ENCODE measurements at places on chromosomes 1 and 21.

- DNase-seq: no peak
Observed at GRCh38 chr1:11682287-11682771, 1.4 kb upstream of the MAD2L2 start.

- DNase-seq: no peak
Observed at GRCh38 chr1:218493986-218494385, 148.8 kb downstream of the TGFB2 start.

DNA sequence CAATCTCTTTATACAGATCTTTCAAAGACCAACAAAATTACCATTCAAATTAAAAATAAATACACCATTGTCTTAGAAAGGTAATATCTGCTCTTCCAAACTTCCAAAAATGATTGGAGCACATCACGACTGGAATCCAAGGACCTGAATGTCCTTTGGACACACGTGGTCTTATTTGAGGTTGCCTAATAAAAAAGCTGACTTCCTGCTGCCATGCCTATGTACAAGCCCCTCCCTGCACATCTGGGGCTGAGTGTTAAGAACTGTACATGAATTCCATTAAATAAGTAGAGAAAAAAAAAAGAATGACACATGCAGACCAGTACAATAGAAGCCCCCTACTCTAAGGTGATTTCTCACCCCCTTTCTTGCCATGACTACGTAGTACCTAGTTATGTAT, 73.6 kb downstream of the SUSD4 start:
- DNase-seq: no peak

- DNase-seq: no peak
Observed at GRCh38 chr1:30760596-30761324, 3.2 kb upstream of the LAPTM5 start.

DNA sequence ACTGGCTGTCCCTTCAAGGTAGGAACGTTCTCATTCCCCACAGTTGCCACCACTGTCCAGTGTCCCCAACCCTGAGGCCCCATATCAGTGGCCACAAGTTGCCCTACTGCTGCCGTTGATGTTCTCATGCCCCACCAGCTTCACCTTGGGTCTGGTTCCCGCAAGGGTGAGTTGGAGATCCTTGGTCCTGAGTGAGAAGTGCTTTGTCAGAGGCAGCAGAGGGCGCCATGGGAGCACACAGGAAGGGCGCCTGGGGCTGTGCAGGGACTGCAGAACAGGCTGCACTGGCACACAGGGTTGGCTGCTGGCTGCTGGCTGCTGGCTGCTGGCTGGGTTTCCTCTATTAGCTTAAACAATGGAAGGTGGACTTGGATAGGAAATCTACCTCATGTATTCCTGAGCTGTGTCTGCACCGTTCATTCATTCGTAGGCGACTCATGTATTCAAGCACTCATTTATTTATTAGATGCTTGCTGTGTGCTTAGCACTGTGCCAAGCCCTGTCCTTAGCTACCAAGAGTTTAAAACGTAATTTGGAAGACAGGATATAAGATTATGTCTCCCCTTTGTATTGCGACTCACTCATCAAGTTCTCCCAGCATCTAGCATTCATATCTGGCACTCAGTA, 2.1 kb upstream of the S100A9 start:
- DNase-seq: no peak

- DNase-seq: no peak
Observed at GRCh38 chr1:64236541-64236954, 33.1 kb downstream of the UBE2U start.

- no peak for DNase-seq
Observed at GRCh38 chr1:156751451-156751756, at the start of gene HDGF. Gene HDGF, minus strand, starts transcription at chr1:156751675. Its CDS starts 246 bp downstream, at chr1:156751429.

DNA sequence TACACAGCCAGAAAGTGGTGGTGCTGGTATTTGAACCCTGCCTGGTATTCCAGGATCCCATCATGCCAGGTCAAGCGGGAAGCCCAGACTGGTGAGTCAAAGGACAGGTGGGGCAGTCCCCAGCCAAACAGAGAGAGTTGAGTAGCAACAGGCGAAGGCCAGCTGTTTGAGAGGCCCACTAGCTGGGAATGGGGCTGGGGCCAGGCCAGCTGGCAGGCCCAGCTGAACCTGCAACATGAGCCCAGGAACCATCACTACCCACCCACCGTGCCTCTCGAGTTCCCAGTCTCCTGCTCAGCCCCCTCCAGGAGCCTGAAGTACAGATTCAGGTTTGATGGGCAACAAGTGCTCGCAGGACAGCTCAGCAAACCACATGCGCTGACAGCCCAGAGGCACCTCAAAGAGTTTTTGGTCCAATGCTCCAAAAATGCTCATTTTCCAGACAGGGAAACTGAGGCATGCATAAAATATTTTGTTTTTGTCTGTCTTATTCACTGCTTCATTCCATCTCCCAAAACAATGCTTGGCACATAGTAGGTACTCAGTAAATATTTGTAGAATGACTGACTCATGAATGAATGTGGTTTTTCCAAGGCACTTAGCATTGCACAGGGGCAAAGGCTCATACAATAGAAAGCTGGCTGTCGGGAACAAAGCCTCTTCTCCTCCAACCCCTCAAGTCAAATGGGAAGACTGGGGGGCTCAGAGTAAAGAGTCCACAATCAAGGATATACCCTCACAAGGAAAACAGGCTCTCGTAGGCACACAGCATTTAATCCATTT, 42.5 kb upstream of the CLIC4 start:
- DNase-seq: no peak

DNA sequence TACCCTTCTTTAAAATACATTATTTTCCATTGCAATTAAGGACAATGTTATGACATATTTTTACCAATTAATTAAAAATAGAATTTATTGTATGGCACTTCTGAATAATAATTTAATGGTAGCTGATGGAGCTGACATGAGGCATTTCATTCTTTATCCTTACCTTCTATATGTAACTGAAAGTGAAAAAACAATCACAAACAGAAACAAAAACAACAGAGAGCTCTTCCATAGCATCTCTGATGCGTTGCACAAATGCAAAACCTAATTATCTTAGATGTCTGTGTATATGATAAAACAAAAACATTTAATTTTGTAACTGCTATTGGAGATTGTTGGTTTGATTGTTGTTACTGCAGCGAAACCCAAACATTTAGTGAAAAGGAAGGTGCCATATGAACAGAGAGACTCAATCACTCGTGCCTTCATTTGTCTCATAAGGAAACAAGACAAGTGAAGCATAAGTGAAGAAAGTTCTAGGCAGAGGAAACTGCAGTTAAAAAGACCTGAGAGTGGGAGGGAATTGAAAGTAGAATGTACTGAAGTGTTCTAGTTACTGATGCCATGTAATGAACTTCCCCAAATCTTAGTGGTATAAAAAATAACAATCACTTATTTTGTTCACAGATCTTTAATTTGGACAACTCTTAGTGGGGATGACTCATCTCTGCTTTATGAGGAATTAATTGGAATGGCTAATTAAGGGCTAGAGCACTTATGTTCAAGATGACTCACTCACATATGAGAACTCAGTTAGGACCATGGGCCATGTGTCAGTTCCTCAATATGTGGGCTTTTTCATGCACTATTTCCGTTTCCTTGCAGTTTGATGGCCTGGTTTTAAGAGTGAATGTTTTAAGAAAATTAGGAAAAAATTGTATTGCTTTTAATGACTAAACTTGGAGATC, 245.0 kb upstream of the OLFM3 start:
- DNase-seq: no peak

GRCh38 chr1:81731989-81732388, 68.7 kb upstream of the ADGRL2 start:
- DNase-seq: no peak

DNA sequence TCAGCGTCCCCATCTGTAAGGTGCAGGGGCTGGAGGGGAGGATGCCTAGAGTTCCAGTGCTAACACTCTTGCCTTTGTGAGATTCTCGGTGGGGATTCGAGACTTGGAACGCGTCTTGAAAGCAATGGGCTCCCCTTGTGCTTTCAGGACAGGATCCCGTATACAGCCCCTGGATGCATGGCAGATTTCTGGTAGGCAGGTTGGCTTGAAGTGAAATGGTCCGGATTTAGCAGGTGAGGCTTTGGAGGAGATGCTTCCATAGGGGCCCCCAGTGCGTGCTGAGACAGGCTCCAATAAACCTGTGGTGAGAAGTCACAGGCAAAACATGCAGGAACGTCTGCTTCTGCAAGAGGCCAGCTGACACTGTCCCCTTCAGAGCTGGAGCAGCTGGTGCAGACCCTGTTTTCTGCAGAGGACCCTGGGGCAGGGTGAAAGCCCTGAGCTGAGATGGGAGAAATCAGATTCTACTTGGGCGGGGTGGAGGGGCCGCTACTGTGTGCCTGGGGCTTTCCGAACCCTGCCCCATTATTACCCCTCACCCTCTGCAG, 270.4 kb downstream of the PTPRU start:
- DNase-seq: no peak

GRCh38 chr1:207826557-207827487, 75.0 kb downstream of the CD46 start:
- no peak for DNase-seq

DNA sequence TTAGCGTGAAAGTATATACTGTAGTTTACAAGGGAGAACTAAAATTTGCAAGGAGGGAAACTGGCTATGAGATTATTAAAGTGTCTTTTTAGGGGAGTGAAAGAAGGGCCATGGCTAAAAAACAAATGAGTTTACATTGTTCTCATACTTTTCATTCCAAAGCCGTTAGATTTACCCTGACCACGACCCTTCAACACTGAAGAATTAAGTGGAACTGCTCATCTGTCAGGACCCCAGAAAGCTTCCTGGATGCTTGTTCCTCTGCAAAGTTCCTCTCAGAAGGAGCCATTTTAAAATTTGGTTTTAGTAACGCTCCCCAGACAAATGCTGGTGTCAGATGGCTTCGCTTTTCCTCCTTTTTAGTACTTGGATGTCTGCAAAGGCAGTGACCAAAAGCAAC, 82.7 kb upstream of the ZBTB18 start:
- DNase-seq: no peak

- no peak for DNase-seq
Observed at GRCh38 chr1:245589906-245590305, 435.1 kb downstream of the KIF26B start.

DNA sequence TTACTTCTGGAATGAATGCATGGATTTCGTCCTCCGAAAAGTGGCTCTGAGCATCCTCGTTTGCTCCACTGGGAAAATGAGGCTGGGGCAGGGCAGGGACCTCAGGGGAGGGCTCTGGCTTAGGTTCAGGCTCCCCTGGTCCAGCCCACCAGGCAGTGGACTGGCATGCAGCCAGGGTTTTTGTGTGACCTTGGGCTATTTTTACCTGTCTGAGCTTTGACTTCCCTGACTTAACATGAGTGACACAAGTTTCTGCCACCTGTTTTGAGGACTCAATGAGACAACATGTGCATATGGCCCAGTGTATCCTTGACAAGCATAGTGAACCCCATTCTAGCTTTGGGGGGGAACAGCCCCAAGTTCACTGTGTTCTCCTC, 32.6 kb upstream of the EDN2 start:
- no peak for DNase-seq

Data from activated CD8-positive, alpha-beta memory T cell treated with anti-CD3 and anti-CD28 coated beads for 1 hour (primary cell).